CD4-positive, alpha-beta T cell treated with Interleukin-1 beta for 1 hour (primary cell): ENCODE measurements at places on chromosomes 2 and 18.

- no peak for DNase-seq
Measured at GRCh38 chr2:121502246-121502645, 28.4 kb upstream of the RNU4ATAC start.

GRCh38 chr2:23293063-23293462 lies 91.9 kb upstream of the KLHL29 start:
- DNase-seq, result no peak

GRCh38 chr2:126383800-126384199 lies 272.2 kb upstream of the GYPC start:
- DNase-seq, result no peak

DNA sequence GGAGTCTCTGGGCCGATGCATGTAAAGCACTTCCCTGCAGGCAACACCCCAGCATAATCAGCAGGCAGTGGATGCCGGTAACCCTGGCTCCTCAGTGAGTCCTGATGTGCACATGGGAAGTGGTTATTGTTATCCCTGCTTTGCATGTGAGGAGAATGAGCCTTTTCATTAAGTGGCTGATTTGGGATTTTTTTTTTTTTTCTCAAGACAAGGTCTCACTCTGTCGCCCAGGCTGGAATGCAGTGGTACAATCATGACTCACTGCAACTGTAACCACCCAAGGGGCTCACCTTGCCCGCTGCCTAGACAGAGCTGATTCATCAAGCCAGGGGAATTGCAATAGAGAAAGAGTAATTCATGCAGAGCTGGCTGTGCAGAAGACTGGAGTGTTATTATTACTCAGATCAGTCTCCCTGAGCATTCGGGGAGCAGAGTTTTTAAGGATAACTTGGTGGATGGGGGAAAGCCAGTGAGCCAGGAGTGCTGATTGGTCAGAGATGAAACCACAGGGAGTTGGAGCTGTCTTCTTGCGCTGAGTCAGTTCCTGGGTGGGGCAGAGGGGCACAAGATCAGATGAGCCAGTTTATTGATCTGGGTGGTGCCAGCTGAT lies 95.4 kb downstream of the SOCS6 start:
- no peak for DNase-seq

GRCh38 chr2:27967076-27967475 lies 76.5 kb downstream of the BABAM2 start:
- no peak for DNase-seq

- no peak for DNase-seq
Measured at GRCh38 chr2:43222475-43223309, 3.7 kb downstream of the ZFP36L2 start.

- no peak for DNase-seq
Measured at GRCh38 chr2:128263902-128264331, 54.8 kb downstream of the HS6ST1 start.

GRCh38 chr2:134258684-134259388 lies 5.0 kb downstream of the MGAT5 start:
- peak; percentile 70 for DNase-seq

- DNase-seq, result no peak
Measured at GRCh38 chr18:45403341-45404049, 211.8 kb upstream of the SLC14A2 start.
